Naive thymus-derived CD8-positive, alpha-beta T cell (primary cell): ENCODE measurements at places on chromosomes 16 and 17.

DNA sequence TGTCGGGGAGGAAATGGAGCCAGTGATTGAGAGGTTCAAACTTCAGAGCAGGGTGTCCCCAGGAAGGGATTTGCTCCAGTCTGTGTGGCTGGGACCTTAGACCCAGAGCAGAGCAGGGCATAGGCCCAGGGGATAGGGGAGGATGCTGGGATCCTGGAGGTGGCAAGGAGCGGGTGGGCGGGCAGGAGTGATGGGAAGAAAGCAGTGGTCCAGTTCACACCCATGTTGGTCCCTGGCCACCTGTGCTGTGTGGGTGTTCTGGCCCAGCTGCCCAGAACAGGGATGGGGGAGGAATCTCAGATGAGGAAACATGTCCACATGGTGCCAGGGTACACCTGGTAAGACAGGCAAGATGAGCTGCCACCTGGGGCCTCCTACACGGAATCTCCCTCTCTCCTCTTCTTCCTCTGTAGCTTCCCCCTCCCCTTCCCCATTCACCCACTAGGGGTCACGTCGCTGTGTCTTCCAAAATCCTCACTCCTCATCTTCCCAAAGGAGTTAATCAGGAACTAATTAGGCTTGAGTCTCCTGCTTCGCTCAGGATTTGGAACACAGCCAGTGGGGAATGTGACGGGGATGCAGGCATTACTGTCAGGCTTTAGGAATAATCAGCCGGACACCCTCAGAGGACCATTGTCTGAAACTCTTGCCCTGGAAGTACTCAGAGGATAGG lies 2.3 kb downstream of the BEAN1 start:
- no peak for DNase-seq

GRCh38 chr16:9090101-9090959 lies 1.1 kb upstream of the HAPSTR1 start:
- DNase-seq: peak; percentile 52

DNA sequence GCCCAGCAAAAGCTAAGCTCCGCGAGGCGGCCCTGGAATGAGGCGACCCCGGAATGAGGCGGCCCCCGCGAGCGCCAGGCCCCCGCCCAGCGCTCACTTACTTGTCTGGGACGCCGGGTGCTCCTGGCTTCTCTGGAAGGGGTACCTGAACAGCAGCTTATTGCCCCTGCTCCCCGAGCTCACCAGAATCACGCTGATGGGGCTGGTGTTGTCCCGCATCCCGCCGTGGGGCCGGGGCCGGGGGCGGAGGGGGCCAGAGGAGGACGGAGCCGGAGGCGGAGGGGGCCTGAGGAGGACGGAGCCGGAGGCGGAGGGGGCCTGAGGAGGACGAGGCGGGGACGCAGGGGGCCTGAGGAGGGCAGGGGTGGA lies 440 bp downstream of the NPRL3 start:
- peak; percentile 41 for DNase-seq

- no peak for DNase-seq
These were observed 13.3 kb upstream of the NUDT16L1 start for GRCh38 chr16:4679850-4680636.

DNA sequence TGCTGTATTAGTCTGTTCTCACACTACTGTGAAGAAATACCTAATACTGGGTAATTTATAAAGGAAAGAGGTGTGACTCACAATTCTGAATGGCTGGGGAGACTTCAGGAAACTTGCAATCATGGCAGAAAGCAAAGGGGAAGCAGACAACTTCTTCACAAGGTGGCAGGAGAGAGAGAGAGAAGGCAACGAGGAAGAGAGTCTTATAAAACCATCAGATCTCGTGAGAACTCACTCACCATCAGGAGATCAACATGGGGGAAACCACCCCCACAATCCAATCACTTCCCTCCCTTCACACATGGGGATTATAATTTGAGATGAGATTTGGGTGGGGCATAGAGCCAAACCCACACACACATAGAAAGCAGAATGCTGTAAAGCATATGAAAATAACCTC lies 896.2 kb downstream of the CDH11 start:
- no peak for DNase-seq

GRCh38 chr17:34307110-34307509 lies 12.1 kb upstream of the CCL8 start:
- DNase-seq: no peak

DNA sequence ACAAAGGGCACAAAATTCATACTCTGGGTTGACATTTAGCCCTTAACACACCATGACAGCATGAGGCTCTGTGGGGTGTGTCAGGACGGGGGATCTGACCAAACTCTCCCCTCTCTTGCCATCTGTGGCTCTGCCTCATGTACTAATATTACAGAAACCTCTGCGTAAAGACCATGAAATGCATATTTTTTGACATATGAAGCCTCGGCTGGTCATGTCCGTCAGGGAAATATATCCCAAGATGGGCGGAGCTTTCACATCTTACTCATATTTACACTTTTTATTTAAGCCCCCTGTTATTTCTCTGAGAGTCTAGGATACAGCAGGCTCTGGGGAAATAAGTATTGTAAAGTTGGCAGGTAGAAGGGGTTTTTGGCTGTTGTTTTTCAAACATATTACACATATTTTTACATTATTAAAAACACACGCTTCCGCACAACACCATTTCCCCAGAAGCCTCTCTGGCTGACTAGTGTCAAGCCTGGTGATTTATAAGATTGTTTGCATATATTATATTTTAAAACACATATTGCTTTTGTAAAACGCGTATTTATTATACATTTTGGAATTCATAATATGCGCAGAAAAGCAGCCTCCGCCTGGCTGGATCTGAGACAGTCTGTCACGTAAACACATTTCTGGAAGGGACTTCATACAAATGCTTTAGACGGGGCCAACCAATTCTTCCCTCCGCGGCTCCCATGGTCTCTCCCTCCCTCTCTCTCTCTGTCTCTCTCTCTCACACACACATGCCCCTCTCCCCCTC lies 237.7 kb upstream of the ZFHX3 start:
- no peak for DNase-seq

DNA sequence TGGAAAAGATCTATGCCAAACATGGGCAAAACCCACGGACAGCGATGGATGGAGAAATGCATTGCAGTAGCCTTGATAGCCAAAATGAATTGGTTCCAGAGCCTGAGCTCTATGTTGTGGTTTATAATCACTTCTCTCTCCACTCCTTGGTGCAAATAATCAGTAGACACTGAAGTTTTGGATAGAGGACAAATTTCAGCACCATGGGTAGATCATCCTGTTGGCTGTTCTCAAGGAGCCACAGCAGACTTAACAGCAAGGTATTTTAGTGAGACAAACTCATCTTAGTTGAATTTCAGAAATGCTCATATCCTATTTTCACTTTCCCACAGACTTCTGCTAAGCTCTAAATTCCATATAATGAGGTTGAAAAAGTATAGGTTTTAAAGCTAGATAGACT lies 88.3 kb upstream of the CCL1 start:
- no peak for DNase-seq

DNA sequence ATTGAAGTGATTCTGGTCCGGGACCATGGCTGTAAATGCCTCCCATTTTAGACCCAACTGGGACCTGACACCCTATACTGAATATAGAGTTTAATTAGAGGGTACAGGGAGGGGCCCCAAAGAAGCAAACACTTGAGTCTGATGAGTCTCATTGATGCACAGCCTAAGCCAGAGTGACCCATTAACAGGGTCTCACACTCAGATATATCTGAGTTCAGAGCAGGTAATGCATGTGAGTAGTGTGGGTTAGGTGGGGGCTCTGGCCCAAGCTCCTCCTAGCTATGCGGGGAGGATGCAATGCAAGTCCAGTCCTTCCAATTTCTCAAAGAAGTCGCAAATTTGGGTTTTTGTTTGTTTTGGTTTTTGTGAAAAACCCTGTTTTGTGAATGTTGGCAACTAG lies 17.1 kb upstream of the MARCHF10 start:
- no peak for DNase-seq

DNA sequence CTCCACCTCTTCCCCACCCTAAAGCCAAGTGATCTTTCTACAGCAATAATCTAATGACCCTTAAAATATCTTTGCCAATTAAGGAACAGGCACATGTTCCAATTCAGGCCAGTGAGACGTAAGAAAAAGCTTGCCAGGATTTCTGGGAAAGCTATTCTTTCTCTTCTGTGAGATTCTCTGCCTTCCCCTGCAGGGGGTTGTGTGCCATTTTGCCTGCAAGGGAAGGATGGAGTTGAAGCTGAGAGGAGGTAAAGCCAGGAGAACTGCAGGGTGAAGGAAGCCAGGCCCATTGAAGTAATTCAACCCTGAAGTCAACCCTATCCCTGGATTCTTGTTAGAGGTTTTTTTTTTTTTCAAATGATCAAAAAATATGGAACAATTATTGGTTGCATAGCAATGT lies 9.0 kb upstream of the LPO start:
- no peak for DNase-seq

DNA sequence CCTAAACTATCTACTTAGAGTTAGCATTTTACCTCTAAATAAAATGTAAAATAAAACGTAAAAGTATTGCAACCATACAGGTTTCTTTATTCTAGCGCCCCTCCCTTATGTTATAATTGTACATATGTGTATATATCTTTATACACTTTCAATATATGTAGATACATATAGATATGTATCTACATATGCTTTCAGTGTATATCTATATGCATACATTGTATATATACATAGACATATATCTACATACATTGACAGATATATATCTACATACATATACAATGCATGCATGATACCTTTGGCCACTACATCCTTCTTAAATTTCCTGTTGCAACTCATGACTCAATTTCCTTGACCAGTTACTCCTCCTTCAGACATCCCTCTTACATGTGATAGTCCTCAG lies 16.7 kb downstream of the BPTF start:
- DNase-seq: no peak

GRCh38 chr16:48498769-48499631 lies 111.0 kb downstream of the N4BP1 start:
- no peak for DNase-seq

DNA sequence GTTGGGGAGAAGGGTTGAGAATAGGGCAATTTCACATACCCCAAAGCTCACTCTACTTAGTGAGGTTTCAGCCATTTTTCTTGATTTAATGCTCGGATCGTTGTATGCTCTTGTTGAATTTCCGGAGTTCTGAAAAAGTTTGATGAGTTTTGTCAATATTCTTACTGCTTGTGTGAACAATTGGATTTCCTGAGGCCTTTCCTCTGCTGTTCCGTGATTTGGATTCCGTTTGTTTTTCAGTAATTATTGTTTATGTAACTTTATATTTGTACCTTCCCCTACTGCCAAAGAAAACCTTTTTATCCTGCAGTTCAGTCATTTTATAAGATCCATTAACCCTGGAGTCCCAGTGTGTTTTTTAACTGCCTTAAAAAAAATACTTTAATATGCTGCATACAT lies 62.9 kb downstream of the PHKB start:
- no peak for DNase-seq

- no peak for DNase-seq
These were observed 119.7 kb downstream of the KIF2B start for GRCh38 chr17:53942436-53942835.

- no peak for DNase-seq
These were observed 17.9 kb downstream of the CA10 start for GRCh38 chr17:52140601-52141000.

DNA sequence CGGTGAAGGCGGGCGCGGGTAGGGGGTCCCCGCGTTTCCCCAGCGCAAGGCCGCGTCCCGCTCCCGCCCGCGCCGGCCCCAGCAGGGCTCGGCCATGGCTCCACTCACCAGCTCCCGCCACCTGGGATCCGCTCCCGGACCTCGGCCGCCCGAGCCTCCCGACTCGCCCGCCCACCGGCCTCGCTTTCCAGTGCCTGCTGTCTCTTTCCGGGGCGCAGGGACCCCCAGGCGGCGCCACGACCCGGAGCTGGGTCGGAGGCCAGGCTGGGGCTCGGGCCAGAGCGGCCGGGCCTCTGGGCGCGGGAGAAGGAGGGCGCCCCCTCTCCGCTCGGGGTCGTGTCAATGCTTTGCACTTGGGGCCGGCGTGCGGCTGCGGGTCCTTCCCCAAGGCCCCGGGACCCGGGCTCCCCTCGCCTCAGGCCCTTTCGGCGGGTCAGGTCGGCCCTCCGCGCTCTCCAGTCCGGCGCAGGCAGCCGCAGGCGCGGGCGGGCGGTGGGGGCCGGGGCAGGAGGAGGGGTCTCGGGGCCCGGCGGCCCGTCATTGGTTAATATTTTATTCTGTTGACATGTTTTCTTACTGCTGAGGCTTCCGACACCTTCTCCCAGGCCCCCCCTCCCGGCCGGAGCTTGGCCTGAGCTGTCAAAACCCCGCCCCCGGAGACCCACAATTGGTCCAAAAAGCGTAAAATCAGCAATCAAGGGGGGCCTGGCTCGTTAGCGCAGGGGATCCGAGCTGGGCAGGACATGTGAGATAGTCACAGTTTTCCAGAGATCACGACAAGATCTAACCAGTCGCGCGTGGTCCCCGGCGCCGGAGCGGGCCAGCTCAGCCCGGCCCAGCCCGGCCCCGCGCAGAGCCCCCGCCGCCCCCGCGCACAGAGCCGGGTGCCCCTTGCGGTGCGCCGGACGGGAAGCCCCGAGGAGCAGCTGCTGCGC lies at the start of gene TBX2:
TBX2 (plus strand) TSS at position 713 of the 935 bp plus-strand sequence. CDS start 334 bp downstream, outside the sequence.
- DNase-seq: no peak

DNA sequence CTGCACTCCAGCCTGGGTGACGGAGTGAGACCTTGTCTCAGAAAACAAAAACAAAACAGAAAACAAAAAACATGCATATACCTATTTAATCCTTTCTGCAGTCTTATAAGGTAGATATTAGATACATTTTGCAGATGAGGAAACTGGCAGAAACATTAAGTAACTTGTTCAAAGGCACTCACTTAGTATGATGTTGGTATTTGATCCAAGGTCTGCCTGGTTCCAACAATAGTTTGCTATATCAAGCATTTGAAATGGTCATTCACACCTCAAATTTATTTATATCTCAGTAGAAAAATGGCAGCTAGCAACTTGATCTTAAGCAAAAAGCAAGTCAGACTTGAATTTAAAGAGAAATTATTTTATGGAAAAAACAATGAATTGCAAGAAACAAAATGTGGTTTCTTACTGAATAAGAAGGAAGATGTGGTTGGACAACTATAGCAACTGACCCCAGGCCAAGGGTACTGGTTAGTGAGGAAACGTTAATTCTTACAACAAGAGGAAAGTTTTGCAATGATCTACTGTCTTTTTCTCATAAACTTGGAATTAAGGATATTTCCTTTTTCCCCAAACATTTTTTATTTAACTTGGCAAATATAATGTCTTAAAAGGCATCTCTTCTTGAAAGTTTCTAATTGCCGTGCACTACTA lies 19.7 kb downstream of the DHRS7B start:
- DNase-seq: no peak

GRCh38 chr17:18224053-18224386 lies 1.4 kb upstream of the LLGL1 start:
- DNase-seq: no peak

- DNase-seq: peak; percentile 16
These were observed 1.4 kb downstream of the ZNF668 start for GRCh38 chr16:31072540-31073141.

GRCh38 chr16:55203570-55203969 lies 120.4 kb upstream of the IRX6 start:
- DNase-seq: no peak

- no peak for DNase-seq
These were observed 25.0 kb downstream of the COX4I1 start for GRCh38 chr16:85824161-85825135.

- DNase-seq: no peak
These were observed 71.7 kb downstream of the SNX11 start for GRCh38 chr17:48179071-48179945.
